ENCODE measurements at places on chromosomes 7 and 10.

DNA sequence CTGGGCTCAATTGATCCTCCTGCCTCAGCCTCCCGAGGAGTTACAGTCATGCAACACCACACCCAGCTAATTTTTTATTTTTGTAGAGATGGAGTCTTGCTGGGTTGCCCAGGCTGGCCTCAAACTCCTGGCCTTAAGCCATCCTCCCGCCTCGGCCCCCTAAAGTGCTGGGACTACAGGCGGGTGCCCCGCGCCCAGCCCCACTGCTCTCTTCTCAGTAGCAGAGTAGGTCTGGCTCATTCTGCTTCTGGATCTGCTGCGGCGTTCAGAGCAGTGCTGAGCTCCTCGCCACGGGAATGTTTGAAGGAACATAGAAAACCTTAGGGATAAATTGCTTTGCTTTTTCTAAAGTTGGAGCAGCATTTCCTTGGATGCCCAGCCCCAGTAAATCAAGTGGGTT lies 27.4 kb downstream of the WIPI2 start:
- DNase-seq: no peak

GRCh38 chr7:1538544-1539180 lies 8.2 kb downstream of the MAFK start:
- no peak for DNase-seq

GRCh38 chr7:155951554-155952158 lies 139.4 kb upstream of the SHH start:
- DNase-seq: no peak

- DNase-seq: no peak
Measured at GRCh38 chr10:124736491-124737136, 7.6 kb downstream of the FAM53B start.

DNA sequence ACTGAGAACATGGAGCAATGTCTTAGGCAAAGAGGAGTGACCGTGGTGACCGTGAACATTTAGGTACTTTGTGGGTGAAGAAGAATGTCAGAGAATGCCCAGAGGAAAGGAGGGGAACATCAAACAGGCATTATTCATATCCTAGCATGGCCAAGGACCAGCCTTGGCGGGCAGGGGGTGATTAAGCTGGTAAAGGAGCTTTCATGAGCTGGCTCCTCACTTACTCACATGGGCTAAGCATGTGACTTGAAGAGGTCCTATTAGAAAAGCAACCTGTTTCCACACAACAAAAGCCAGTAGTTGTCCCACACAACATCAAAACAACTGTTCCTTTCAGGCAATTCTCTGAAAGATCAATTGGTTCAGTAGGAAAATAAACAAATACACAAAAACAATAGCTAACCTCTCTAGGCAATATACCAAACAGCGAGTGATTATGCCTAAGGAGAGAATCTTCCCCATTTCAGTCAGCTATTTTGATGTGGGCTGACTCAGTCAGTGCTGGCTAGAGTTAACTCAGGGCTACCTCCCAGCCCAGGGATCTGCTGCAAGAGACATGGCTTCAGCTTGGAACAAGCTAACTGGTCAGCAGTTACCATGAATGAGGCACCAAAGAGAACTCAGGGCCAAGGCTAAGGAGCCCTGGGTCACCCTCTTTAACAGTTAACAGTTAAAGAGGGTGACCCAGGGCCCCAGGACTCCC lies 283.5 kb downstream of the ARHGAP12 start:
- no peak for DNase-seq

DNA sequence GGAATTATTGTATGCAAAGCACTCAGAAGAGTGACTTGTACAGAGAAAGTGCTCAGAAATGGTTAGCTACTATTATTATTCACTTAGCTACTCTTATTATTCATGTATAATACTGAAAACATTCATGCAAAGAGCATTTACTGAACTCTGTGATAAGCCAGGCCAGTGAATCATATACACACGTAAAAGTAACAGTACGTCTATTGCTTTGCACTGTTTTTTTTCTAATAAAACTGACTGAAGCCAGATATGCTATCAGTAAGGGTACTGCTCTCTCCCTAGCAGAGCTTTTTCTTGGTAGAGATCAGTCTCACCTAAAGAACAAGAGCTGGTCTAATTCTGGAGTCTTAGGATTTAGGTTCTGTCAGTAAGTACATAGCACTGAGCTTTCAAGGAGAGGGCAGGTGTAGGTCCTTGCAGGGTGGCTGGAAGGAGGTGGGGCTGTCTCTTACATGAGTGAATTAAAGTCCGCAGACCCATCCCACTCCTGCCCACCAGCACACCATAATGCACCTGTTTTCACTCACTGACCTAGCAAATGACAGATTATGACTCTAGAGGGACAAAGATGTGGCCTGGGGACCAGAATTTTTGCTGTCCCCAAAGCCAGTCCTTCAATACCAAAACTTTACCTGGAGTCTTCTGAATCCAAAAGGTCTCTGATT lies 145.9 kb downstream of the ARID5B start:
- DNase-seq: no peak

- no peak for DNase-seq
Measured at GRCh38 chr10:28879246-28879645, 201.9 kb downstream of the BAMBI start.

DNA sequence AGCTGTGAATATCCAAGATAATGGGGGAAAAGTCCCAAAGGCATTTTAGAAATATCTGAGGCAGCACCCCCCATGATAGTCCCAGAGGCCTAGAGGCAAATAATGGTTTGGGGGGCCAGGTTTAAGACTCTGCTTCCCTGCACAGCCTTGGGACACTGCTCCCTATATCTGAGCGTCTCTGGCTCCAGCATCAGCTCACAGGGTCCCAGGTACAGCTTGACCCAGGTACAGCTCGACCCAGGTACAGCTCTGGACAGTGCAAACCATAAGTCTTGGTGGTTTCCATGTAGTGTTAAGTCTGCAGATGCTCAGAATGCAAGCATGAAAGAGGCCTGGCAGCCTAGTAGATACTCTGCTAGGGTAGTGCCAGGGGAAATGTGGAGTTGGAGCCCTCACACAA lies 47.0 kb upstream of the VWDE start:
- DNase-seq: no peak
